ENCODE measurements at places on chromosomes 7 and 10. TPM values are rescaled to one million over a fixed set of nuclear protein-coding genes. Genes with fewer than 3 reads are reported as not detected.

Gene TMEM213
- 52.0 TPM for polyA plus RNA-seq

Gene LIPM
- polyA plus RNA-seq: not detected

DNA sequence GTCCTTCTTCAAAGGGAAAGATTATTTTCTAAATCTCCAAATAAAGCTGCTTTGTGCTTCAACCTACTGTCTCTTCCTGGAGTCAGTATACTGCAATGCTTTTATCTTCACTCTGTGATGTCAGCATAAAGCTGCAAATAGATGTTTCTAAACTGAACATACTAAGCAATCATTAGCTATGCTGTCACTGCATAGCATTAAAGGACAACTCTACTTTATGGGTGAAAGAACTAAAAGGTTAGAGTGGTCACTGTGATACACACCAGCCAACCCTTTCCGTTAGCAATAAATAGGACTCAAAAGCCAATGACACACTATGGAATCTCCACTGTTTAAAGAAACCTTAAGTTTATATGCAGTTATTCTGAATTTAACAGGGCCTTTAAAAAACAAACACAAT is 1.8 kb downstream of the CCDC186 start:
- no peak for DNase-seq

- DNase-seq: no peak
These were observed 7.1 kb upstream of the ZNF117 start for GRCh38 chr7:64997927-64998391.

GRCh38 chr10:127272076-127272475 is 75.7 kb upstream of the INSYN2A start:
- DNase-seq: no peak

DNA sequence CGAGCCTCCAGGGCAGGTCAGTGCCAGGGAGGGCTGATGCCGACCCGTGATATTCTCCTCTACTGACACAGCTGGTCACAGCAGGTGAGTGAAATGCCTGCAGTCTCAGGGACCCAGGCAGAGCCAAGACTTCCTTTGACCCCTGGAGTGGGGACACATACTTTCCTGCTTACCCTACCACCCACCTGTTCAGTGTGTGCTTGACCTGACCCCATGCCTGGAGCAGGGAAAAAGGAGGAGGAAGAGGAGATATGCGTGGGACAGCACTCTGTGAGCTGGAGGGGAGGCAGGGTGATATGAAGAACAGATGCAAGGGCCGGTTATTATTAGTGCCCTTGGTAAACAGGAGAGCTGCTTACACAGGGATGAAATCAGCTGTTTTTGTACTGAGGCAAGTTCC is 40.8 kb upstream of the WIPF3 start:
- DNase-seq: no peak

GRCh38 chr10:126101736-126102135 is 205.4 kb downstream of the FANK1 start:
- no peak for DNase-seq

DNA sequence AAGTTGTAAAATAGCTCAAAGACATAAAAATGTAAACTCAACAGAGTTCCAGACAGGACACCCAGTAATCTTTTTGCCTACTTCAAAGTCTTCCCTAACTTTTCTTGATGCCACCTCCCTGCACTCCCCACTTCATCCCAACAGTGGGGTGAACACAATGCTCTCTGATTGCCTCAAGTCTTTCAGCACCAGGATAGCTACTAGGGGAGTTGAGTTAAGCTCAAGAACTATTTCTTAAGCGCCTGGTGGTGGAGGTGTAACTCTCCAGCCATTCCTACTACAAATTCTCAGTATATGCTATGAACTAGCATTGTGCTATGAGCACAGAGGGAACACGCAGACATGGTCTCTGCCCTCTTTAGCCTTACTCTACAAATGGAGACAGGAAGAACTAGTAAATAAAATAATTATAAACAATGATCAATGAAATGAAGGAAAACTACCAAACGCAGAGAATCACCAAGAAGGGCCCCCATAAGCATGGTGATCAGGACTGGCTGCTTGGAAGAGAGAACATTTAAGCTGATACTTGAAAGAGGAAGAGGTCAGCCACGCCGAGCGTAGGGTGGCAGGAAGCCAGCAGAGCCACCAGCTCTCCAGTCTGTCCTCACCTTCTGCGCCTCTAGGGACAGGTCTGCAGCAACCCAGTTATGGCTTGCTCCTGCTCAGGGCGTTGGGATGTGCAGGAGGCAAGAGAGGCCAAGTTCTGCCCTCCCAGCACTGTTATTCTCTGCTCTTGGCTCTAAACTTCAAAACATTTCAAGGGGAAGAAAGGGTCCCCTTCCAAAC is 16.7 kb upstream of the FRA10AC1 start:
- DNase-seq: no peak

- peak; percentile 80 for DNase-seq
These were observed 53.8 kb upstream of the LRRC4 start for GRCh38 chr7:128084896-128085608.
